Stimulated activated CD4-positive, alpha-beta T cell treated with anti-CD3 and anti-CD28 coated beads, TNF-alpha, amount 100 ng/mL, for 1 hour (primary cell): ENCODE measurements at places on chromosomes 11 and 22.

DNA sequence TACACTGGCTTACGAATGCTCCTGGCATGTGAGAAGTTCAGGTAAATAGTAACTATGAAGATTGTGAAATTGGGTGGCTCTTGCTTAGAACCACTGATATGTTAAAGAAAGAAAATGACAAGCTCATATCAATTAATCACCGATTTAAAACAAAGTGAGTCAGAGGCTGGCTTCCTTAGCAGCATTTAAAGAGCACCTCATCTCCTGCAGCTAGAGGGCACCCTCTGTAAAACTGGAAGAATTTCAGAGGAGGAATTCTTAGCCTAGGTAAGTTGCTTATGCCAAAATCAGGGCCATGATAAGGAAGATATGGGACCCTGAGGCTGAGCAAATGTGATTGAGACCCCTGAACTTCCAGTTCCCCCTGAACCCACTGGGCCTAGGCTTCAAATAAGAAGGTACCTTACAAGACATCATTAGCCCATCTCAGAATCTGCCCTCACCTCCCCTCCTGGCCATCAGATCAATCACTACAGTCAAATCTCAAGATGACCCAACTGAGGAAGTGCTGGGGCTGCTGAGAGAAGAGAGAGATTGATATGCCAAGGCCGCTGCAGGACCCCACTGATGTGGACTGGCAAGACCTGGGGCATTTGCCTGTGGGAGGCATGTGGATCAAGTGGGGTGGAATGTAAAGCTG lies 8.6 kb upstream of the CD3E start:
- DNase-seq, result no peak

- no peak for DNase-seq
Observed at GRCh38 chr11:130407978-130408377, 20.4 kb downstream of the ADAMTS8 start.

GRCh38 chr11:35083431-35084238 lies 55.3 kb upstream of the CD44 start:
- peak; percentile 27 for DNase-seq

DNA sequence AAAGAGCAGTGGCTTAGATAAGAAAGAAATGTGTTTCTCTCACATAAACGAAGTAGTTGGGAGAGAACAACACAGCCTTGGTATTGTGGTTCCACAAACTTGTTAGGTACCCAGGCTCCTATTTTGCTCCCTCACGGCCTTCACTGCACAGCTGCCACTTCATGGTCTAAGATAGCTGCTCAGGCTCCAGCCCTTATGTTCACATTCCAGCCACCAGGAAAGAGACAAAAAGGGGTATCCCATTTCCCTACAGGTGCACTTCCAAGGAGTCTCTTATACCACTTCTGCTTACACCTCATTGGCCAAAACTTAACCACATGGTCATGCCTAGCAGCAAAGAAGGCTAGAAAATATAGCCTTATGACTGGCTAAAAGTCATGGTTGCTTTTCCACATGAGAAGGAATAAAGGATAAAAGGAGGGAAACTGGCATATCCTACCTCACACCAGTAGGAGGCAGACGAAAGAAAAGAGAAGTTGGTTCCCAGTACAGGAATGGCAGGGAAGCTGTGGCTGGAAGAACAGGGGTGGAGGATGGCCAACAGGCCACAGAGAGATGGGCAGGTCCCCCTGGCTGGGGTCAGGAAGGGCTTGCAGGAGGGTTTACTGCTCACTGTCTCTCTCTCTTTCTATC lies 5.4 kb upstream of the HDHD5 start:
- no peak for DNase-seq

DNA sequence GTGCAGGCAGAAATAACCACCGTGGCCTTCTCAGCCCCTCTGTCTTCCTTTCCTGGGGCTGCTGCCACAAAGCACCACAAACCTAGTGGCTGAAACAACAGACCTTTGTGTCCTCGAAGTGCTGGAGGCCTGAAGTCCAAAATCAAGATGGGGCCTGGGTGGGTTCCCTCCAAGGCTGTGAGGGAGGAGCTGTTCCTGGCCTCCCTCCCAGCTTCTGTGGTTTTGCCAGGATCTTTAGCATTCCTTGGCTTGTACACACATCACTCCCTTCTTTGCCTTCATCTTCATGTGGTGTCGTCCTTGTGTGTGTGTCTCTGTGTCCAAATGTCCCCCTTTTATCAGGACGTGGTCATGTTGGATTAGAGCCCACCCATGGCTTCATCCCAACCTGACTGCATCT lies 29.0 kb upstream of the PARVG start:
- no peak for DNase-seq

DNA sequence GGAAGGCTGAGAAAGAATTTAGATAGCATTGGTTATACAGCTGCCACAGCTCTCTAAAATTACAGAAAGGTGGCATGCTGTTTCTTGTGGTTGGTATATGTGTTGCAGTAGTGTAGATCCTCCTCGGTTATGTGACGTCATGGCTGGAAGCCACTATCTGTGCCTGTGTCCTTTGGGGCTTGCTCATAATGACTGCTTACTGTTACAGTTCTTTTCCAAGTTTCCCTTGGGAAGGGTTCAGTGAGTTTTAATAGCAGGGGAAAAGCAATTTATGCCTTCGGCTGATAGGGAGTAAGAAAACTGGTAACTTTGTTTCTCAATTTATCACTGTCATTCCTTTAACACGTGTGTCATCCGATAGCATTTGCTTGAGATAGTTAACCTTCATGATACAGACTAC lies 47.2 kb downstream of the POLD3 start:
- no peak for DNase-seq

DNA sequence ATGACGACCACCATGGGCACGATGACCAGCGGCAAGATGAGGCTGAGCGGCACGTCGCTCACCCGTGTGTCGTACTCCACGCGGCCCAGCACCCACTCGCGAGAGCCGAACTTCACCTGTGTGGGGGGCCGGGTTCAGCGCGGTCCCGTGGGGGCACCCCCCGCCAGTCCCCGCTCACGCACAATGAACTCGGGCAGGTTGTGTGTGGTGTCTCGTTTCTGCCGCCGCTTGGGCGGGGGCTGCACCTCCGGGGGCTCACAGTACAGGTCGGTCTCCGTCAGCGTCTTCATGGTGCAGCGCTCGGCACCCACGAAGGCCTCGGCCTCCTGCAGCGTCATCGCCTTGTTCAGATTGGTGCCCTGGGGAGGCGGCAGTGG lies 11.2 kb upstream of the MAPK11 start:
- DNase-seq, result no peak

DNA sequence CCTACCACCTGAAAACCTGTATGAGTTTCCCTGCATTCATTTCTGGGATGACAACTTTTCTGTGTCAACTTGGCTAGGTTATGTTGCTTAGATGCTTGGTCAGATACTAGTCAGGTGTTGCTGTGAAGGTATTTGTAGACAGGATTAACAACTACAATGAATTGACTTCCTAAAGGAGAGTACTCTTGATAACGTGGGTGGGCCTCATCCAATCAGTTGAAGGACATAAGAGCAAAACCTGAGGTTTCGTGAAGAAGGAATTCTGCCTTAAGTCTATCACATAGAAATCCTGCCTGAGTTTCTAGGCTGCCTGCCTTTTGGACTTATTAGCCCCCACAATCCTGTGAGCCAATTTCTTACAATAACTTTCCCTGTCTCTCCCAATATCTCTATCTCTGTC lies 81.2 kb upstream of the TBCEL start:
- no peak for DNase-seq

- no peak for DNase-seq
Observed at GRCh38 chr22:40399621-40400020, 29.2 kb downstream of the SGSM3 start.

DNA sequence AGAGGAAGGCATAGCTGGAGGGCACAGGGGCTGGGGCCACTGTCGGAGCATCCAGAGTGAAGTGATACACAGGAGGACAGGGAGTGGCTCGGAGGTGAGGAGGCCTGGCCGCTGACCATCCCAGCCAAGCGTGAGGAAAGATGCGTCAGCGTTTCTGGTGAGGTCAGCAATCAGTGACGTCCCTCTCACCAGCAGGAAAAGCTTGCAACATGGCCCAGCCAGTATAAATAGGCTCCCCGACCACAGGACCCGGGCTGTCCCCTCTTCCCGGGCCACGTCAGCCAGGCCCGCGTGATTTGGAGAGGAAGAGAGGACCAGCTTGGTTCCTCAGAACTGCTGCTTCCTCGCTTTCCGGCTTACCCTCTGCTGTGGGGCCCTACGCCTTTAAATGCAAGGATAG lies 4.2 kb upstream of the OSM start:
- no peak for DNase-seq
